ENCODE measurements at places on chromosomes 6 and 20.

DNA sequence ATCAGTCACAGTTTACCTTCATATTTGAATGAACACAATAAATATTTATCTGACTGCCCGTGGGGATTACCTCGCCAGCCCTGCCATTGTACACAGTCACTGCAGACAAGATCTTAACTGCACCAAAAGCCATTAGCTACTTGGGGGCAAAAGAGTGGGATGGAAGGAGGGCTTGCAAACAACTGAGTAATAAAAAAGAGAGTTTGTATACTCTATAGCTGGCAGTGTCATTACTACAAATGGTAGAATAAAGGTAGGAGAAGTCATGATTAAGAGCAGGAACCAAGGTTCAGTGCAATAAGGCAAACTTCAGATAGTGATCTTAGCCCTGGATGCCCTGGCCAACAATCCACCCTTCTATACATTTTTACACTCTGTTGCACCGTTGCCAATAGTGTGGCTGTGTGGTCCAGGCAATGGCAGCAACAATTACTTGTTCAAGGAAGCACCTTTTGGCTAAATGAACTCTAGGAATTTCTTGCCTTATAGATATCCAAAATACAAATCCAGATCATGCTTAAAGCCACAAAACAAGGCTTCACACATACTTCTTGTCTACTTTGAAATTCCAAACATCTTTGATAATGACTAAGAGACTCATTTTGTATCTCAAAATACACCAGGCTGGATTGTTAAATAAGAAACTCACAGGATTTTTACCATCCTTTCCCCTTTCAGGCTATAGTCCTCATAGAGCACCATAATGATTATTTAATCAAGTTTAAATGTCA is 955.4 kb upstream of the ADGRB3 start:
- no peak for DNase-seq

DNA sequence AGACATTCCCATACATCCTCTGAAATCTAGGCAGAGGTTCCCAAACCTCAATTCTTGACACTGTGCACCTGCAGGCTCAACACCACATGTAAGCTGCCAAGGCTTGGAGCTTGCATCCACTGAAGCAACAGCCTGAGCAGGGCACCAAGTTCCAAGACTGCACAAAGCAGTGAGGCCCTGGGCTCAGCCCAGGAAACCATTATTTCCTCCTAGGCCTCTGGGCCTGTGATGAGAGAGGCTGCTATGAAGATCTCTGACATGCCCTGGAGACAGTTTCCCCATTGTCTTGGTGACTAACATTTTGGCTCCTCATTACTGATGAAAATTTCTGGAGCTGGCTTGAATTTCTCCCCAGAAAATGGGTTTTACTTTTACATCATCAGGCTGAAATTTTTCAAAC is 107.5 kb upstream of the SAMD5 start:
- no peak for DNase-seq

GRCh38 chr6:136230219-136230853 is 19.8 kb downstream of the MTFR2 start:
- no peak for DNase-seq

DNA sequence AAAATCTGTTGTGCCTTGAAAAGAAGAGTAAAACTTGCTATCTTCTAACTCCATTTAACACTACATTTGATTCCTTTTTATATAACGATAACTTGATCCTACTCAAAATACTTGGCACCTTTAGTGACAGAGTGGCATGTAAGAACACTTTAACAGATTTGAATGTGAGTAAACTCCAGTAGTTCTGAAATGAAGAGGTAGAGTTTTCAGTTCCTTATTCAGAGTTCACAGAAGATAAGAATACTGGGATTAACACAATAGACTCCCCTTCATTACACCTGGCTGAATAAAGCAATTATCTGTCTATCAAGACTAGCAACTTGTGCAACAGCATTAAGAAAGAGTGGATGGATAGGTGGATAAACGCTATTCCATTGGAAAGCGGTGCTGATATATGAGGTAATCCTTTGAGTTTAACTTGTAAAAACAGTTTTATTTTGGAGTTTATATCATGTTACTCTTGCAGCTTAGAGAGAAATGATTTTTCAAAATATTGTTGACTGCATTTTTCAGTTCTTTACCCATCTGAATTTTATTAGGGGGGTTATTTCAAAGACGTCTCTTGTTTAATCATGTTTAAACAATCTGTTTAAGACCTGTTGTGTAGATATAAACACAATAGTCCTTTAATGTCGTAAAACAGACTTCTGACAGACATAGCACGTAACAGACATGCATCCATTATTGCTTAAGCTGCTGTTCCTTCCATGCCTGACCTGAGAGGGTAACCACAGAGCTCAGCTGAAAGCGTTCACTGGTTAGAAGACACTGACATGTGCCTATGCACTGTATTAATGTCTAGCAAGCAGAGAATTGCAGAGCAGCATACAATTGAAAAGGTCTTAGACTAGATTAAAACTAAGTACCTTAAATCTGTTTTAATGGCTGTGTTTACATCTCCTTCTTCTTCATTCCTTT is 102.4 kb upstream of the SUPT3H start:
- no peak for DNase-seq

DNA sequence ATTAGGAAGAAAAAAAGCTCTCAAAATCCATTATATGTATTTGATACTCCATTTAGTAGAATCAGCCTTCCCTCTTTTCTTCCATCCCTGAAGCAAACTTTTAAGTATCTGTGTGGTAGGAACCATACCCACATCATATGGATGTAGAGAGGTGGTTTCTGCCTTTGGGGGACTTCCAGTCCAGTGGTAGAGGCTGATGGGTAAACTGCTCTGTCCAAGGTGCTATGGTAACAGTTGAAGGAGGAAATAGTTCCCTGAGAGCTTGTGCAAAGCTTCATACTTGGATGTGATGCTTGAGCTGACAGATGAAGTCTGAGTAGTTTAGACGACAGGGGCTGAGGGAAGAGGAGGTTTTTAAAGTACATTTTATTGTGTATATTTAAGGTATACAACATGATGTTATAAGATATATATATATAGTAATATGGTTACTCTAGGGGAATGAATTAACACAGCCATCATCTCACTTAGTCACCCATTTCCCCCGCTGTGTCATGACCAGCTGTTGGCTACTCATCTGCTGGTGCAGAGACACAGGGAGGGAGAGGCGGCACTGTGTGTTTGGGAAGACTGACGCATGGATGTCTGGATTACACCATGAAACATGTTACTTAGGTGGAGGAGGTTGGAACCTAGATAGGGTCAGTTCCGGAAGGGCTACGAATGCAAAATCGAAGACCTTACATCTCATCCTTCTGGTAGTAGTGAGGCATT is 185.2 kb downstream of the FARS2 start:
- DNase-seq: no peak

DNA sequence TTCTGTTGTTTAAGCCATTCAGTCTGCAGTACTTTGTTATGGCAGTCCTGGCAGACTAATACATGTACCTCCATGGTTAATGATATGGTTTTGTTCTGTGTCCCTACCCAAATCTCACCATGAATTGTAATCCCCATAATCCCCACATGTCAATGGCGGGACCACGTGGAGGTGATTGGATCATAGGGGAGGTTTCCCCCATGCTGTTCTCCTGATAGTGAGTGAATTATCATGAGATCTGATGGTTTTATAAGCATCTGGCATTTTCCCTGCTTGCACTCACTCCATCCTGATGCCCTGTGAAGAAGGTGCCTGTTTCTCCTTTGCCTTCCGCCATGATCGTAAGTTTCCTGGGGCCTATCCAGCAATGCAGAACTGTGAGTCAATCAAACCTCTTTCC is 57.5 kb upstream of the NT5E start:
- no peak for DNase-seq

- DNase-seq: no peak
Observed at GRCh38 chr20:1357921-1358671, 29.2 kb upstream of the SDCBP2 start.

DNA sequence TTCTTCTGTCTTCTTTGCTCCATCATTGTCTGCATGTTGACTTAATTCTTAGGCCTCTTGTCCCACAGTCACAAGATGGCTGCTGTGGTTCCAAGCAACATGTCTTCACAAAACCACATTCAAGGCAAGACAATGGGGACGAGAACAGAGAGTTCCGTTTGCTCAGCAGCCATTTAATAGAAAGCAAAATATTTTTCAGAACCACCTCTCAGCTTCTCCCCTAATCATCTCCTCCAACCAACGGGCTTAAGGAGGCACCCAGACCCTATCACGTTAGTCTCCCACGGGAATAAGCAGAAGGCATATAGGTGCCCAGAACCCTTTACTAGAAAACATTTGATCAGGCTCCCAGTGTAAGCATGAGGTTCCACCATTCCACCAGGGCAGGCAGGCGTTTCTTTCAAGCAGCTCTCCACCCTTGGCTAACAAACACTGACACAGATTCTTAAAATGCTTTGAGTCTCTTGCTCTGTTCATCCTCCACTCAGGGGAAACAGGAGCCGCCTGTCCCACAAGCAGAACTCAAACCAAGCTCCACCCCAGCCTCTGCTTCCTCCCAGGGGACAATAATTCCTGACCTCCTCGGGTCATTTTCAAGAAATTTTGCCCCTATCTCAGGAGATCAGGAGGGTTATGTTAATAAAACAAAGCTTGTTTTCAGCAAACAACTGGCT is 19.0 kb downstream of the BMP7 start:
- DNase-seq: no peak

DNA sequence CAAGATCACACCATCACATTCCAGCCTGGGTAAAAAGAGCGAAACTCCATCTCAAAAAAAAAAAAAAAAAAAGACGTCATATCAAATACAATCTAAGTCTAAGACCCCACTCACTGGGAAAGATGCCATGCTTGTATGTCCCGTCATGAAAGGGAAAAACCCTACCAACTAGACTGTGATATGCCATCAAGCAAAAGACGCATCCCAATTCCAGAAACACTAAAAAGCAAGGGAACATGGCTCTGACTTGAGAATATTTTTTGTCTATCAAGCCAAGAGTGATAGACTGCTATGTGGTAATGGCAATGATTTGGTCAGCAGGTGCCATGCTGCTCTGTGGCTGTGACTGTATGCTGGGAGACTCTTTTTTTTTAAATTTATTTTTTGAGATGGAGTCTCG is 23.0 kb downstream of the LAMA5 start:
- no peak for DNase-seq

DNA sequence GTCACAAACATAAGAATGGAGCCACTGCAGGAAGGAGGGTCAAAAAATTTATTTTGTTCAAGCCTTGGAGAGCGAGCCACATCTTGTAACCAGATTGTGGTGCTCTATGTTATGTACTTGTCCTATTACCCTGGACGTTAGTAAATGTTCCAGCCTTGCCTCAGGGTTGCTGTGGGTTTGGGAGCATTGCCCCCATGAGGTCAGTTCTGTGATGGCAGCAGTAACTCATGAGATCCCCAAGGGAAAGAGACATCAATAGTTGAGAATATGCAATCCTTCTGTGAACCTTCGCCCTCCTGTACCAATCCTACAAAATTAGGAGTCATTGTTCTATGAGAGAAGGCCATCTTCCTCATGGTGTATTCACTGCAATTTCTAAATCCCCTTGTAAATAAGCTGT is 16.4 kb upstream of the CFAP206 start:
- no peak for DNase-seq

GRCh38 chr6:75830959-75831885 is 82.2 kb downstream of the MYO6 start:
- DNase-seq: no peak
